Left forelimb (tissue), 1 donor: ENCODE measurements at places on chromosomes 6 and 20.
A peak's percentile ranks its signal among the peaks of the same experiment; 100 is the strongest.

GRCh38 chr6:118952683-118953082, 17.7 kb upstream of the MCM9 start:
- no peak for DNase-seq

DNA sequence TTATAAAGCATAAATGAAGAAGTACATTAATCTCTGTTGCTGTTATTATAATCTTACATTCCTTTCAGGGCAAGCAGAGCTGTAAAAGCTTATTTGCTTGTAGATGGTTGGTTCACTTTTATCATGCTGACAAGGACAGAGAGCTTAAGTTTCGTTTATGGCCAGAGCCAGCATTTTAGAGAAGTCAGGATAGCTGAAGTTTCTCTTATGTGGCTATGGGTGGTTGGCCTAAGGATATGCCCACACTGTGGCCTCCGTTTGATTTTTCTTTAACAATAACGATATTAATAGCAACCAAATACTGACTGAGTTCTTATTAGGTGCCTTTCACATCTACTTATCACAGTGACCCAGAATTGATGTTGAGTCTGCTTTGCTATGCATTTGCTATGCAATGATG, 78.5 kb downstream of the FARS2 start:
- no peak for DNase-seq

DNA sequence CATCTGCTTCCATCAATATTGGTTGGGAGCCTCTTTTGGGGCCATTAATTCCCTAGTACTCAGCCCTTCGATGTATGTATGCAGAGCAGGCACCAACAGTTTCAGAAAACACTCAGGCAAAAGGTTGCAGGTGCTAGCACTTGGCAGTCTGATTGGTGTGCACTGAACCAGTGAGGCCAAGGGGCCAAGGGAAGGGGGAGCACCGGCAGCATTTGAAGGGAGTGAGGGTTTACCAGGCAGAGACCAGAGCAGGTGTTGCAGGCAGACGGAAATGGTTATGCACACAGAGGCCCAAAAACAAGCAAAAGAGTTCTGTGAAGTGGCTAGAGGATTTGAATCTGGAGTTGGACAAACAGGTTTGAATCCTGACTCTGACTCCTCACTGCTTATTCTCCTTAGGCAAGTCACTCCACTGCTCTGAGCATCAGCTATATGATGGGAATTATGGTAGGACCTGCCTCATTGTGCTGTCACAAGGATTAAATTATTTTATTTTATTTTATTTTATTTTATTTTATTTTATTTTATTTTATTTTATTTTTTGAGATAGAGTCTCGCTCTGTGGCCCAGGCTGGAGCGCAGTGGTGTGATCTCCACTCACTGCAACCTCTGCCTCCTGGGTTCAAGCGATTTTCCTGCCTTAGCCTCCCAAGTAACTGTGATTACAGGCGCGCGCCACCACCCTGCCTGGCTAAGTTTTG, 58.1 kb upstream of the SHLD1 start:
- DNase-seq: no peak

DNA sequence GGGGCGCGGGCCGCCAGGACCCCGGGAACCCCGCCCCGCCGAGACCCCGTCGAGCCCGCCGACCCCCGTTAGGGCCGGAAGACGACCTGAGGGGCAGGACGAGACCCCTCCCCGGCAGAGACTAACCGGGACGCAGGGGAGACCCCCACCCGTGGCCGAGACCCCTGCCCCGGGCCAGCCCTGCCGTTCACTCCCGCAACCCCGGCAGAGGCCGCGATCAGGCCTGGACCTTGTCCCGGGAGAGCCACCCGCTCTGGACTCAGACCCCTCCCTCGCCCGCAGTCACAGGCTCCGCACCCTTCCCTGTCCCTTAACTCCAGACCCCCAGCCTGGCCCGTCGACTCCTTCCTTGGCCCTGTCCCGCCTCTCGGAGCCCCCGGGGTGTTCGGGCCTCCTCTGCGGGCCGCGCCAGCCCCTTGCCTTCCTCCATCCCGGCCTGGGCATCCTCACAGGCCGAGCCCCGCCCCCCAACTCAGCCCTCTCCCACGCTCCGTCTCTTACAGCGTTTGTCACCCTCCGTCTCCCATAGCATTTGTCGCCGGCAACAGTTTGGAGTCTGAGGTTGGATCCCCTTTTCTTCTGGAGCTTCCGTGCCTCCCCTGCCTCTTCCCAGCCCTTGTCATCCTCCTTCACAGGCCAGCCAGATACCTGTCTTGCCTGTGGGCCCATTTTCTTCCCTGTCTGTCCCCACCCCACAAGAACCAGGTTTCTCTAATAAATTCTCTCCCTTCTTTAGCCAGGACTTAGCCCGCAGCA, 569 bp downstream of the TCEA2 start:
- no peak for DNase-seq

DNA sequence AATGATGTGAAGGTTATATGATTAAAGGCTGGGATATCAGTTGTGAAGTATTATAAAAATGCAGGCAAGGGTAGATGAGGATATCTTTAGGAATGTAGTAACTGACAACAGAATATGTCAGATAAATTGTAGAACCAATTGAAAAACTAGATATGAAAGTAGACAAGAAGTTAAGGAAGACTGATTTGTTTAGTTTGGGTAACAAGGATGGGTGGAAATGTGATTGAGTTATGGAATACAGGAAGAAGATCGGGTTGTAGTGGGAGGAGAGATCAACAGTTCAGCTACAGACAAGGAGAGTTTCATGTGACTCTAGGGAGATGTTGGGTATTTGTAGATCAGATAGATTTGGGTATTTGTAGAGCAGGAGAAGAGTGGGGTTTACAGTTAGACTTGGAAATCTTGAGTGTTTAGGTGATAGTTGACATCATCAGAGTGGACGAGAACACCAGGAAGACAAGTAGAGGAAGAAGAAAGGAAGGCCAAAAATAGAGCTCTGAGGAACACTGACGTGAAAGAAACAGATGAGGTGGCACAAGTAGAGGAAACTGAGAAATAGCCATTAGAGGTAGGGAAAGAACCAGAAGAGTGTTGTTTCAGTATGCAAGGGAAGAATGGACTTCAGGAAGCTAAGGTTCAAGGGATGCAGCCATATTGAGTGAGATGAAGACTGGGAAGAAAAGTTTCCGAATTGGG, 12.1 kb upstream of the TSPYL1 start:
- DNase-seq: no peak

DNA sequence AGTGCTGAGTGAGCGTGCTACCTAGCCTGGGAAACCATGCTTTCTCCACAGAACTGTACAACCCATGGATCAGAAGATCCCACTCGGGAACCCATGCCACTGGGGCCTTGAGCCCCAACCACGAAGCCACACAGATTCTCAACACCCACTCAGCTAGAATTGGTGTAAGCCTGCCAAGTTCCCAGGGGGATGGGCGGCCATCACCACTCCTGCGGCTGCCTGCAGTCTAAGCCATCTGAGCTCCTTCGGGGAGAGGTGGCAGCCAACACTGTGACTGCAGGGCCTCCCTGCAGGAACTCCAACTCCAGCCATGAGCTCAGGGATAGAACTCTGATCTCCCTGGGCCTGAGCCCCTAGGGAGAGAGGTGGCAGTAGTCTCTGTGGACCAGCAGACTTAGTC, 33.6 kb upstream of the SENP6 start:
- no peak for DNase-seq

- peak; percentile 86 for DNase-seq
Measured at GRCh38 chr20:32483351-32484224, 101.5 kb downstream of the NOL4L start.

GRCh38 chr6:16760516-16761470, at the start of gene ATXN1:
Gene ATXN1 (minus strand): TSS chr6:16761460.
- DNase-seq: peak; percentile 85

DNA sequence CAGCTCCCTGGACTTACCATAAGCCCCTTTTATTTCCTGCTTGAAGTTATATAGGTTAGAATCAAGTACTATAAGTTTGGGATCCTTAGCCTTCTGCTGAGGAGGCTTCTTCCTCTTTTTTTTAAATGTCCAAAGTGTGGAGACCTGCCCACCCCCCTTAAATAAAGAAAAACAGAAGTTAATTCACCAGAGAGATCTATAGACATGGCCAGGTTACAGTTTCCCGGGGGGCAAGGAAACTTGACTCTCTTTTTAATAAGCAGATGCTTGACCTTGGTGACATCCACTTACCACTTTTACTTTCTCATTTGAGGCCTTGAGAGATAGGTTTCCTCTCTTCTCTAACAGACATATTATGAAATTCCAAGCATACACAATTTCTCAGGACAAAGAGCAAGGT, 88.3 kb downstream of the BMP2 start:
- DNase-seq: no peak

- DNase-seq: peak; percentile 14
Measured at GRCh38 chr6:43948527-43949485, 178.4 kb downstream of the MRPL14 start.

DNA sequence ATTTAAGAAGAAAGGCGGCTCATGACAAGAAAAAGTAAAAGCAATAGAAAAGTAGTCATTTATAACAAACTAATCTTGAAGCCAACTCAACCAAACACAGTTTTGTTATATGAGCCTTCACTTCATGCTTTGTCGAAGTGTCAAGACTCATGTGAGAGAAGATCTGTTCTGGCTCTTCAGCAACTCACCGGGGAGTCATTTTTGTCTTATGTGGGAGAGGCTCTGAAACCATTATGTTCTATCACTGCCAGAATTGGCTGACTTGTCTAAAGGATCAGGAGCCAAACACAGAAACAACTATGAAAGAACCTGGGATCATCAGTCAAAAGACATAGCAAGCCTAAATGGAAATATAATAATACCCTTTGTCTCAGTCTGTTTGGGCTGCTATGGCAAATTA, 105.2 kb downstream of the CDK19 start:
- no peak for DNase-seq

DNA sequence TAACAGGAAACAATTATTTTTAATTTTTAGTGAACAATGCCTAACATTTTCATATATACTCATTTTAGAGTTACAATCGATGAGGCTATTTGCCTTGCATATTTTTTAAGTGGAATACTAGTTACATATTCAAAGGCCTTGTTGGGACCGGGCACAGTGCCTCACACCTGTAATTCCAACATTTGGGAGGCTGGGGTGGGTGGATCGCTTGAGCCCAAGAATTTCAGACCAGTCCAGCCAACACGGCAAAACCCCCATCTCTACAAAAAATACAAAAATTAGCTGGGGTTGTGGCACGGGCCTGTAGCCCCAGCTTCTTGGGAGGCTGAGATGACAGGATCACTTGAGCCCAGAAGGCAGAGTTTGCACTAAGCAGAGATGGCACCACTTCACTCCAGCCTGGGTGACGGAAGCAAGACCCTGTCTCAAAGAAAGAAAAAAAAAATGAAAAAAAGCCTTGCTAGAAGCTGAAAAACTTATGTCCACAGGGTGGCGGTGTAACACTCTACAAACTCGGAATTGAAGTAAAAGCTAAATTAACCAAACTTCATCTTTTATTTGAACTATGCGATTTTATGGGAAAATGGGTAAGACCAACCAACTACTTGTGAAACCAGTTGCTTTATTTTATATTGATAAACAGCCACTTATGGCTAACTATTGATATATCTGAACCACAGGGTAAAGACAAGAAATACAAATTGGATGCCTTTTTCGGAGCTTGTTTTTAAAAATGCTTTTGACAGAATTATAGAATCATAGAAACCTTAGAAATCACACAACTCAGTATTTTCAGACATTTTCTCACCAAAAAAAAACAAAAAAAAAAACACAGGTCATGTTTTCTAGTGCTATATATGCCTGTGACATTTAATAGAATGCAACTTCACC, 24.1 kb upstream of the ROS1 start:
- DNase-seq: no peak

- DNase-seq: peak; percentile 87
Measured at GRCh38 chr20:325889-326644, 715 bp downstream of the SOX12 start.

DNA sequence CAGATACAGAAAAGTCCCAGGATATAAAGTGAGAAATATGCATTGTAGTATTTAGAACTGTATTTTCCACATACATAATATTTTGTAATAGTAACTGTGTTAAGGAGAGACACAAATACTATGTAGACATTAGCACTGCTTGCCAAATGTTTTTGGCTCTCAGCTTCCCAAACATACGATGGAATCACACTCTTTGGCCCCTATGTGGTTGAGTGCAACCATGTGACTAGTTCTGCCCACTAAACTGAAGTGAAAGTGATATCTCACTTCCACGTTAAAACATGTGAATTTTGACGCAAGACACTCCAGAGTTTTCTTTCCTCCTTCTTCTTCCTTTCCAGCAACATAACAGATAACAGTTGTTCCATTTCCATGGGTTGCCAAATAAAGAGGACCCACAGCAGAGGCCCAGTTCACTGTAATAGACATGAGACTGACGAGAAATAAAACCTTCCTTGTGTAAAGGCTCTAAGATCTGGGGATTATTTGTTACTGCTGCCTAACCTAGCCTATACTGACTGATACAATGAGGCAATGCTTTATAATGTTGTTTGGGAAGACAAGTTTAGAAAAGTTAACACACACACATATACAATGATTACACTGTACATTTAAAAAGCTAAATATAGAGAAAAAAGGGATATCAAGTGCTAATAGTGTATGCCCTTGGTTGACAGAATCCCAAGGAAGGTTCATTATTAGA, 97.2 kb downstream of the PTPRT start:
- DNase-seq: no peak

DNA sequence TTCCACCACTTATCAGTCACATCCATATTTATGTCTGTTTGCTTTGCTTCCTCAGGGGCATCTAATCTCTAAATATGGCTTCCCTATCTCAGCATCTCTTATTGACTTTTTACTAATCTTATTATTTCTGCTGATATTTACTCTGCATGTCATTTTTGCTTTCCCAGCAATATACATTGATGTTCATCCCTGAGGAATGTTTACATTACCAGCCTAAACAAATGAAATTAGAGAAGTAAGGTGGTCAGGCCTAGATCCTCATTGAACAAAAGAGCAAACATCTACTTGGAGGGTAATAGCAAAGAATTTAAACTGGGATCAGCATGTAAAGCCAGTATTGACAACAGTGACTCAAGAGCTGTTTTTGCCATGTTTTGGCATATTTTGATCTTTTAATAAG, 546.4 kb downstream of the MMUT start:
- no peak for DNase-seq

DNA sequence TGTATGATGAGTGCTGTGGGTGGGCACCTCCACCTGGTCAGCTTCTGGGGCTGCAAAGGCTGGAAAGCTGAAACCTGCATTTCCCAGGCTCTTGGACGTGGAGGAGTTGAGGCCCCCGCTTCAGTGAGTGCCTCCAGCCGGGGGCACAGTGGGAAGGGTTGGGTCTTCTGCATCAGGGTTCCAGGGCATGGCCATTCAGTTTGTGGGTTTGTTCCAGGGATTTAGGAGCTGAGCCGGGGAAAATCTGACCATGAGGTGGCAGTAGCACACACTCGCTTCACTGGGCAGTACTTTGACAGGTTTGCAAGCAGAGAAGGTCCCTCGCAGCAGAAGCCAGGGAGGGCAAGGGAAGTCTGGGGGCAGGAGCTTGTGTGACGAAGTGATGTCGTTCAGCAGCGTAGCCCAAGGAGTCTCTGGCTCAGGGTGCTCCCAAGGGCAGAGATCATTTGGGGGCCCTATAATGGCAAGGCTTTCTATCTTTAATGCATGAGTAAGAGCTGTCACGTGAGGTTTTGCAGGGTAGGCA, 69.5 kb upstream of the SULF2 start:
- no peak for DNase-seq

- no peak for DNase-seq
Measured at GRCh38 chr6:51028276-51028675, 209.6 kb downstream of the TFAP2B start.
